Thoracic aorta (tissue), 2 donors: ENCODE measurements at places on chromosomes 5 and 9. TPM values are rescaled to one million over a fixed set of nuclear protein-coding genes. Genes with fewer than 3 reads are reported as not detected.

- DNase-seq: no peak
Observed at GRCh38 chr5:120252839-120253238, 211.3 kb upstream of the PRR16 start.

Gene FBXL7
- 21.1 TPM for total RNA-seq

Gene PKD2L2
- total RNA-seq: not detected

DNA sequence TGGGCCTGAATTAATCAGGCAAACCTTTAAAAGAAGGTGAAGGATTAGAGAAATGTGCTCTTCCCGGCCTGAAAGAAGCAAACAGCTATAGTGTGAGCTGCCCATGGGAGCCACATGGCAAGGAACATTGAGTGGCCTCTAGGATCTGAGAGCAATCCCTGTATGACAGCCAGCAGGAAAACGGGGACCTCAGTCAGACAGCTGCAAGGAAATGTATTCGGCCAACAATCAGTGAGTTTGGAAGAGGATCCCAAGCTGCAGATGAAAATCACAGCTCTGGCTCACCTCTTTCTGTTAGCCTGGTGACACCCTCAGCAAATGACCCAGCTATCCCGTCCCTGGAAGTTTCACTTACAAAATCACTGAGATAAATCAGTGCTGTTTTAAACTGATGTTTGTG is 309.2 kb downstream of the SH3GL2 start:
- no peak for DNase-seq

GRCh38 chr9:90033028-90033650 is 428.3 kb downstream of the GADD45G start:
- DNase-seq: no peak

Gene DEPDC1B
- not detected for total RNA-seq

Gene SLC46A2
- total RNA-seq: 2.7 TPM

- no peak for DNase-seq
Observed at GRCh38 chr5:65753189-65753588, 31.2 kb downstream of the NLN start.

- no peak for DNase-seq
Observed at GRCh38 chr9:114897196-114897595, 33.2 kb downstream of the TNFSF8 start.

DNA sequence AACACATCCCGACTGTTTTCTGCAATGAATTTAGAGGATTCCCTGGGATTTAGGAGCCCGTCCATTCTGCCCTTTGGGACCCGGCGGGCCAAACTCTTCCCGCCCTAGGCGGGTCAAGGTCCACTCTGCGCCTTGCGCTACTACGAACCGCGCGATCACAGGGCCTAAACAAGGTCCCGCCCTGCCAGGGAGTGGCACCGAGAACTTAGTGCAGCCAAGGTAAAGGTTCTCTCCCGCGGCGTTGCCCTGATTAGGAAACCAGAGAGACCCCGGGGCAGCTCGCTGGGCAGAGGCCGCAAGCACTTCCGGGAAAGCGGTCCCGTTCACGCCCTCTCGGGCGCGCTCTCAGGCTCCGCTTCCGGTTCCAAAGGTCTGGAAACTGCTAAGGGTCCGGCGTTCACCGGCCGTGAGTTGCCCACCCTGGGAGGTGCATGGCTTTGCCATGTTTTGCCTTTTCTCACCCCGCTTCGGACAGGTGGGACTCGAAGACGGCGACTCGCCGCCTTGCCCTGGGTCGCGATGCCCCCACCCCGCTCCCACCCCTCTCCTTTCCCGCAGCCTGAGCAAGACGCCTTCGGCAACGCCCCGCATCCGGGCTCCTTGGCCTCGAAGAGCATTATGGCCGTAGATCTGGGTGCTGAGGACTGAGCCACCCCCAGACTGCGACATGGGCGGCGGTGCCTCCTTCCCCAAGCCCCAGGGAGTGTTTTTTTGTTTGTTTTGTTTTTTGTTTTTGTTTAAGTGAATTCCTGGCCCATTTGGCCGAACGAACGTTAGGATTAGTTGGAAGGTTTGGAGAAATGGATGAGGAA is 23.4 kb downstream of the HNRNPK start:
- DNase-seq: peak; percentile 14

Gene C5orf22
- 10.8 TPM for total RNA-seq

Gene BTNL3
- total RNA-seq: not detected

Gene PHF24
- 0.35 TPM for total RNA-seq

- DNase-seq: no peak
Observed at GRCh38 chr9:16044579-16044881, 491.7 kb downstream of the CCDC171 start.

- DNase-seq: no peak
Observed at GRCh38 chr9:92794426-92794825, 29.8 kb upstream of the BICD2 start.

GRCh38 chr5:33476992-33477391 is 36.2 kb downstream of the TARS1 start:
- DNase-seq: no peak

Gene PCDHGA3
- 5.3 TPM for total RNA-seq

Gene PCDHA2
- not detected for total RNA-seq

Gene HTR4
- total RNA-seq: 3.9 TPM

GRCh38 chr9:7691909-7692308 is 107.7 kb downstream of the DMAC1 start:
- no peak for DNase-seq

- no peak for DNase-seq
Observed at GRCh38 chr5:180801596-180802324, 846 bp downstream of the MGAT1 start.

Gene PALM2AKAP2
- 45.9 TPM for total RNA-seq

Gene AK8
- 0.54 TPM for total RNA-seq

GRCh38 chr5:170571875-170572852 is 68.3 kb downstream of the KCNIP1 start:
- DNase-seq: no peak

Gene SVEP1
- 32.0 TPM for total RNA-seq
